ENCODE measurements at places on chromosomes 16 and 17.
A peak's percentile ranks its signal among the peaks of the same experiment; 100 is the strongest.

- DNase-seq = peak; percentile 50
These were observed 667 bp downstream of the EFCAB13 start for GRCh38 chr17:47324224-47325020.

DNA sequence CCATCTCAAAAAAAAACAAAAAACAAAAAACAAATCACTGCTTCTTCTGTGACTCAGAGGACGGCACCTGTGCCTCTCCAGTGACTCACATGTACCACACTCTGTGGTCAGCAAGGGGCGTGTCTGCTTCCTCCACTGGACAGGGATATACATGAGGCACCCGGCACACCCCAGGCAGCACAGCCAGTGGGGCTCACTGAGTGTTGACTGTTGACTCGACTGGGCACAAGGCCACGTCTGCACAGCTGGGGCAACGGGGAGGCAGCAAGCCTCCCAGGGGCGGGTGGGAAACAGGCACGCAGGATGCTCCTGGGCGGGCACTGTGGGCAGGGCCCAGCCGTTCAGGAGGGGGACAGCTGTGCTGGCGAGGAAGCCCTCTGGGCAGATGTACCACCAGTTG lies 64.1 kb downstream of the TIMM22 start:
- DNase-seq = peak; percentile 85

- peak; percentile 90 for DNase-seq
These were observed 975 bp downstream of the SNX29 start for GRCh38 chr16:11977376-11978041.

GRCh38 chr17:41553987-41554680 lies 17.7 kb downstream of the KRT9 start:
- DNase-seq = peak; percentile 51

GRCh38 chr16:89002851-89003830 lies 26.1 kb upstream of the CBFA2T3 start:
- DNase-seq = no peak

DNA sequence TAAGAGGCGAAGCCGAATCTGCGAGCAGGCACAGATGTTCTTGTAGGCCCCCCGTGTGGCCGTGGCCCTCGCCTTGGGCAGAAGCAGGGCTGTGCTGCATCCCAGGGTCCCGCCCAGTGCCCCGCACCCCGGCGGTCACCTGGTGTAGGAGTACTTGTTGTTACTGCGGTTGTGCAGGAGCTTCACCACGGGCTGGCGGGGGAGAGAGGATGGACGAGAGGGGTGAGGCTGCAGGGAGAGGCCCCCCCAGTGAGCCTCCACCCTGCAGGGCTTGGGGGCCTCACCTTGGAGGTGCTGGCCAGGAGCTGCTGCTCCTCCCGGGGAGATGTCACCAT lies 11.4 kb downstream of the ASPHD1 start:
- no peak for DNase-seq

GRCh38 chr16:4660454-4661007 lies 32.8 kb upstream of the NUDT16L1 start:
- peak; percentile 25 for DNase-seq

DNA sequence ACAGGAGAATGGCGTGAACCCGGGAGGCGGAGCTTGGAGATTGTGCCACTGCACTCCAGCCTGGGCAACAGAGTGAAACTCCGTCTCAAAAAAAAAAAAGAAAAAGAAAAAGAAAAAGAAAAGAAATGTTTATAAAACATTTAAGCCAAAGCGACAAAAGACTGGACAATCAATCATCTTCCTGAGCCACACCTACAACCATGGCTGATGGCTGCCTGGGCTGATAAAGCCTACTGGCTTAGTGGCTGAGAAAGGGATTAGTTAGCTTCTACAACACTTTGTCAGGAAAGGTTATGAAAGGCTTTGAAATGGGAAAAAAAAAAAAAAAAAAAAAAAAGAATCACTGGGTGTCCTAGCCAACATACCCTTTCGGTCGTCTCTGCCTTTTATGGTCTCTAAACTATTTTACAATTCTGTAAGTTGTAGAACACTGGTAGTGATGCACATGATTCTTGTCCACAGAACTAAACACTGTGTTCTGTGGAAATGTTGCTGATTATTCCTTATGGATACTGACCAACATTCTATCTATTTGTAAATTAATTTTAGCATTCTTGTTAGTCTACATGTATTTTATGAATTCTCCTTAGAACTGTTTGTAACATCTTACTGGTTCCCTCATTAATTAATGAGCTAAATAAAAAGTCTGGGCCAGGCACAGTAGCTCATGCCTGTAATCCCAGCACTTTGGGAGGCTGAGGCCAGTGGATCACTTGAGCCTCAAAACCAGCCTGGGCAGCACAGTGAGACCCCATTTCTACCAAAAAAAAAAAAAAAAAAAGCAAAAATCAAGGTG lies 45.5 kb downstream of the ZZEF1 start:
- no peak for DNase-seq

GRCh38 chr17:64502021-64502420 lies 4.1 kb downstream of the DDX5 start:
- no peak for DNase-seq

DNA sequence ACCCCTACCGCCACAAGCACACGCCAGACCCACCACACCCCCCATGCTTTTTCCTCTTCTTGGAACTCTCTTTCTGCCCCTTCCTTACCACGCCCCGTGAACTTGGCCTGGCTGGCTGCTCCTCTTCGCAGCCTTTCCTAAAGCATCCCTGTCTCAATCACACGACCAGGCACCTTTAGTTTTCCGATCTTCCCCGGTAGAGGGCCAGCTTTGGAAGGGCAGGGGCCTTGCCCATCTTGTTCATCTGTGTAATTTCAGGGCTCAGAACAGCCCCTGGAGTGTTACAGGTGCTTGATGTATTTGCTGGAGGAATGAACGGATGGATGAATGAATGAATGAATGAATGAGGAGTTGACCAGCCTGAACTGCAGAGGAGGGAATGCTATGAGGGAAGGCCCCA lies 3.7 kb downstream of the SPPL2C start:
- DNase-seq = no peak

DNA sequence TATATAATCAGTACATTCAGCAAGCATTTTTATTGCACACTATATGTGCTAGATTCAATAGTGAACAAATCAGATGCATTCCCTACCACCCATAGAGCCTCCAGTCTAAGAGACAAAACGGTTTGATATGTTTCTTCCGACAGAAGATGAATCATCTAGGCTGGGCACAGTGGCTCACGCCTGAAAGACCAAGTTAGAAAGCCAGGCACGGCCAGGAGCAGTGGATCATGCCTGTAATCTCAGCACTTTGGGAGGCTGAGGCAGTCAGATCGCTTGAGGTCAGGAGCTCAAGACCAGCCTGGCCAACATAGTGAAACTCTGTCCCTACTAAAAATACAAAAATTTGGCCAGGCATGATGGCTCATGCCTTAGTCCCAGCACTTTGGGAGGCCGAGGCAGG lies 18.3 kb upstream of the COPRS start:
- no peak for DNase-seq

GRCh38 chr16:20610211-20610891 lies 34.2 kb upstream of the ACSM2B start:
- DNase-seq = no peak

GRCh38 chr16:57265850-57266530 lies 18.5 kb downstream of the PLLP start:
- peak; percentile 73 for DNase-seq

DNA sequence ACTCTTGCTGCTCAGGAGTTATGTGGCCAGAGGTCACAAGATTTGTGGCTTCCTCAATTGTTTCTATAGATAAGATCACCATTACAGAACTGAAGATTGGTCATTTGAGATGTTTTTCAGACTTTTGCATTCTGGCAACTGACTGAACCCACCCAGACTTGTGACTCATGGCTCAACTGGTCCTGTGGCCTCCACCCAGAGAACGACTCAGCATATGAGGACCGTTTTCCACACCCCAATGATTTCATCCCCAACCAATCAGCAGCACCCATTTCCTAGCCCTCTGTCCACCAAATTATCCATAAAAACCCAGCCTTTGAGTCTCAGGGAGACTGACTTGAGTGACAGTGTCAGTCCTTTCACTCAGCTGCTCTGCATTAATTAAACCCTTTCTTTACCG lies 143.2 kb upstream of the ASIC2 start:
- peak; percentile 2 for DNase-seq

GRCh38 chr17:82938486-82938872 lies 98.7 kb upstream of the ZNF750 start:
- DNase-seq = no peak

- DNase-seq = peak; percentile 34
These were observed 1.5 kb downstream of the KRTAP16-1 start for GRCh38 chr17:41307647-41308046.

- no peak for DNase-seq
These were observed 5.4 kb downstream of the ZCCHC14 start for GRCh38 chr16:87487361-87487924.

DNA sequence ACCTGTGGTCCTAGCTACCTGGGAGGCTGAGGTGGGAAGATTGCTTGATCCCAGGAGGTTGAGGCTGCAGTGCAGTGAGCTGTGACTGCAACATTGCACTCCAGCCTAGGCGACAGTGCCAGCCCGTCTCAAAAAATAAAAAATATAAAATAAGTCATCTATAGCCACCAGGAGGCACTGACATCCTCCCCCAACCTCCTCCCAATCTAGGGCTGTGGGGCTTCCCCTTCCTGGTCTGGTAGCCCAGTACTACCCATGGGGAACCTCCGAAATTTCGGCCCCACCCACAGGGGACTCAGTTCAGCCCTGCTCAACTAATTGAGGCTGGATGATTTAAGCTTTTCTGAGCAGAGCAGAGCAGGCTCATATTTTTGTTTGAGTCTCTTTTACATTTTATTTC lies 3.2 kb downstream of the ZSCAN10 start:
- no peak for DNase-seq

GRCh38 chr16:79318143-79318899 lies 282.2 kb downstream of the MAF start:
- no peak for DNase-seq

- DNase-seq = peak; percentile 16
These were observed 221.5 kb downstream of the IRF8 start for GRCh38 chr16:86120201-86121192.

DNA sequence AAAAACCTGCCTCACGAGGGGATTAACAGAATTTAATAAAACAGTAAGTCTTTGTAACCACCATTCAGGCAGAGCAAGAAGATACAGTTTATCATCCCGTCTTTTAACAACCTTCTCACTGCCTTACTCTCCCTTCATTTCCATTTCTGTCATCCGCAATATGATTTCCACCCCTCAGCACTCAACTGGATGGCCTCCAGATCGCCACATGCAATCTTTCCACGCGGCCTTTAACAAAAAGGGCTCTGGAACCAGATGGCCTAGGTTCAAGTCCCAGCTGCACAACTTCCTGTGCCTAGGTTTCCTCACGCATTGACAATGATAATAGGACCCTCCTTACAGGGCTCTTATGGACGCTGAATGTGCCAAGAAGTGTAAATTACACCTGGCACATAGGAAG lies 103.6 kb downstream of the GAS7 start:
- DNase-seq = no peak

GRCh38 chr17:82495844-82496528 lies 23.5 kb upstream of the FOXK2 start:
- DNase-seq = no peak

GRCh38 chr17:67477687-67478086 lies 100.6 kb downstream of the PITPNC1 start:
- DNase-seq = peak; percentile 66

- DNase-seq = no peak
These were observed 40.4 kb downstream of the UBE2G1 start for GRCh38 chr17:4326112-4326511.

DNA sequence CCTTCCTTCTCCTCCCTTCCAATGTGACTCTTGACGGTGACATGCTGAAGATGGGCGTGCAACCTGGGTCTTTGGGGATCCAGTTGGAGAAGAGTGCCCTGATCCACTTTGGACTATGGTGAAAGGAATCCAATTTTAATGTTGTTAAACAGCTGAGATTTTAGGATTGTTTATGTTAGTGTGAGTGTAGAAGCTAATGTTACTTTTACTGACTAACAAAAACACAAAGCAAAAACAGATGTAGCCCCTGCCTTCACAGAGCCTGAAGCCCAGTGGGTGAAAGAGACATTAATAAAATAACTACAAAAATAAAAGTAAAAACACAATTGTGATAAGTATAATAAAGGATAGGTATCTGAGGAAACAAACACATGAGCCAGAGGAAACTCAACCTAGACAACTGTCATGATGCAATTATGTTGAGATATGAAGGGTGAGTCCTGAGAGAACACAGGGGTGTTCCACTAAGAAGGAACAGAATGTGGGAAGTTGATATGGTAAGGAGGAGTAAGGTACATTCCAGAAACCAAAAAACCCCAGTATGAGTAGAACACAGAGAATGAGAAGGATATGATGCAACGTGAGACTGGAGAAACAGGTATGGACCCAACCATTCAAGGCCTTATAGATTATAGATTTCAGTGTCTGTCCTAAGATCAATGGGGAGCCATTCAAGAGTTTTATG lies 115.1 kb upstream of the PMFBP1 start:
- no peak for DNase-seq

DNA sequence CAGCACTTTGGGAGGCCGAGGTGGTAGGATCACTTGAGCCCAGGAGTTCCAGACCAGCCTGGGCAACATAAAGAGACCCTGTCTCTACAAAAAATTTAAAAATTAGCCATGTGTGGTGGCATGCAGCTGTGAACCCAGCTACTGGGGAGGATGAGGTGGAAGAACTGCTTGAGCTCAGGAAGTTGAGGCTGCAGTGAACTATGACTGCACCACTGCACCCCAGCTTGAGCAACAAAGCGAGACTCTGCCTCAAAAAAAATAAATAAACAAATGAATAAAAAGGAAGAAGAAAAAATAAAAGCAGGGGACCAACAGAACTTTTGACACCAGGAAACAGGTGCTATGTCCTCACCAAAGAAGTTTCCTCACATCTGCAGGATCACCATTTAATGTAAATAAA lies 14.2 kb downstream of the TERF2 start:
- no peak for DNase-seq

- peak; percentile 58 for DNase-seq
These were observed 17.4 kb downstream of the ITPRIPL2 start for GRCh38 chr16:19130852-19131824.

GRCh38 chr16:4253394-4254150 lies 11.7 kb upstream of the SRL start:
- DNase-seq = peak; percentile 99

- DNase-seq = no peak
These were observed at the start of gene RAMP2 for GRCh38 chr17:42760652-42761581. Gene RAMP2, plus strand, starts transcription at chr17:42761227. Its CDS starts 35 bp downstream, at chr17:42761262.

DNA sequence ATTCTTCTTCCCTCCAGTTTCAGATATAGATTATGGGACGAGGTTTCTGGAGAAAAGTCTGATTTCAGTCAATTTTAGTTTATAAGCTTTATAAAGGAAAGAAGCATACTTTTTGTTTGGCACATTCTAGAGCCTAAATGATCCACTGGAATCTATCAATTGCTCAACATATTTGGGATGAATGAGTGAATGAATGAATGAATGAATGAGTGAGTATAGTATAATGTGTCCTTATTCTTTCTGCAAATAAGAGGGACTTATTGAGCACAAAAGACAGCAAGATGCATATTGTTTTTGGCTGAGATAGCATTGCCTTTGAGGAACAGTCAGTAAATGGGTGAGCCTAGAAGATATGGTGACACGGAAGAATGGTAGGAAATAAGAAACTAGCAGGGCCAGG lies 245.4 kb downstream of the SHISA9 start:
- no peak for DNase-seq

GRCh38 chr17:74992223-74992622 lies 4.8 kb downstream of the CDR2L start:
- DNase-seq = no peak

All from fibroblast of the aortic adventitia (primary cell).